Kidney glomerular epithelial cell (primary cell): ENCODE measurements at places on chromosomes 2 and 18.

GRCh38 chr2:176419591-176420071, 150.4 kb downstream of the MTX2 start:
- no peak for DNase-seq

DNA sequence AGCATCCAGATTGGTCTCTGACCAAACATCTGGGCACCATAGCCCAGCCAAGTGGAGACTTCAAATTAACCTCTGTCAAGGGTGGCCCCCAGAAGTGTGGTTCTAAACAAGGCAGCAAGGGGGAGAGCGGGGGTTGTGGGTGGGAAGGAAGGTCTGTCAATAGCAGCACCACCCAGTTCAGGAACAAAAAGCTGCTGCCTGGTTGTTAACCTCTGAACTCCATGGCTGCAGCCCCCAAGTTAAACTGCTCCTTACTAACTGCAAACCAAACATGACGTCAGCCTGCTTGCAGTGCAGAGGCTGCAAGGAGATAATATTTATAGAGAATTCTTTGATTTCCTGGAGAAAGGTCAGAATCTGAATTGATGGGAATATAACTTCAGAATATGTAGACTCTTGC, 76.5 kb downstream of the ARL4C start:
- no peak for DNase-seq

- no peak for DNase-seq
These were observed 48.1 kb upstream of the CNOT11 start for GRCh38 chr2:101204400-101205115.

- peak; percentile 2 for DNase-seq
These were observed 361.2 kb downstream of the FSIP2 start for GRCh38 chr2:186099826-186100225.

DNA sequence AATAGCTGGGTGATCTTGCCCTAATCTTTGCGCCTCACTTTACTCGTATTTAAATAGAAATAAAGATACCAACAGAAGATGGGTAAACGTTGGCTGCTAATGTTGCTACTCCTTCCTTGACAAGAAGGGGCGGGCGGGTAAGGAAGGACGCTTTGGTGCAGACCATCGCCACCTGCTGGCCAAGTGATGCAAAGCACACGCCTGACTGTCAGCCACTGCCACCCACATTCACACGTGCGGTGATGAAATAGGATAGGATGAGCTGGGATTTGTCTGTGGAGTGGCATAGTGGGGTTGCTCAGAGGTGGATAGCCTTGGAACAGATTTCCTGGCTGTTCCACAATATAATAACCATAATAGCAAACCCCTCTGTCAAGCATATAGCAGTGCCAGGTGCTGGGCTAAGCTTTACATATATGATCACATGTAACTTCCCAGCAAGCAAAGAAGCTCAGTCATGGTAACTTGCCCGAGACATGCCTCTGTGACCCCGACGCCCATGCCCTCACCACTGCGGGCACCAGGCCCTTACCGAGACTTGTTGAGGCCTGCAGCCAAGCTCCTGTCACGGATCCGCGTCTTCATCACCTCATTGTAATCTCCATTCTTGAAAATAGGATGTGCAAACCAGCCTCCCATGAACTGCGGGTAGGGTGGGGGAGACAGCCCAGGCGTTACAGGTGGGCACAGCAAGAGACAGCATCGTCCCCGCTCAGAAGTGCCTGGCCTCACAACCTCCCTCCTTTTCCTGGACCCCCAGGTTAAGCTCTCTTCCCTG, 39.3 kb downstream of the LCT start:
- DNase-seq: peak; percentile 79

DNA sequence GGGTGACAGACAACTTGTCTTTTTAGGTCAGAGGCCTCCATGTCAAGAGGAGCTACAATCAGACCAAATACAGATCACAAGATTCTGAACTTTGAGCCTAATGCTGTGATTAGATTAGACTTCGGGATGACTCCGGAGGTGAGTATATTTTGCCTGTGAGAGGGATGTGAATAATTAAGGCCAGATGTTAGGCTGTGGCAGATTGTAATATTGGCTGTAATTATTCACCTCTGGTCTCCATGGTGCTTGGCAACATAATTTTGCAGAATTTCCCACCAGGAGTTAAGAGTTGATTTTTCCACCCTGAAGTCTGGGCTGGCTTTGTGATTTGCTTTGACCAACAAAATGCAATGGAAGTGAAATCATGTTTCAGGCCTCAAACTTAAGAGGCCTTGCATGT, 108.2 kb upstream of the CWC22 start:
- no peak for DNase-seq

- no peak for DNase-seq
These were observed 497.4 kb downstream of the CMPK2 start for GRCh38 chr2:6368281-6368680.

DNA sequence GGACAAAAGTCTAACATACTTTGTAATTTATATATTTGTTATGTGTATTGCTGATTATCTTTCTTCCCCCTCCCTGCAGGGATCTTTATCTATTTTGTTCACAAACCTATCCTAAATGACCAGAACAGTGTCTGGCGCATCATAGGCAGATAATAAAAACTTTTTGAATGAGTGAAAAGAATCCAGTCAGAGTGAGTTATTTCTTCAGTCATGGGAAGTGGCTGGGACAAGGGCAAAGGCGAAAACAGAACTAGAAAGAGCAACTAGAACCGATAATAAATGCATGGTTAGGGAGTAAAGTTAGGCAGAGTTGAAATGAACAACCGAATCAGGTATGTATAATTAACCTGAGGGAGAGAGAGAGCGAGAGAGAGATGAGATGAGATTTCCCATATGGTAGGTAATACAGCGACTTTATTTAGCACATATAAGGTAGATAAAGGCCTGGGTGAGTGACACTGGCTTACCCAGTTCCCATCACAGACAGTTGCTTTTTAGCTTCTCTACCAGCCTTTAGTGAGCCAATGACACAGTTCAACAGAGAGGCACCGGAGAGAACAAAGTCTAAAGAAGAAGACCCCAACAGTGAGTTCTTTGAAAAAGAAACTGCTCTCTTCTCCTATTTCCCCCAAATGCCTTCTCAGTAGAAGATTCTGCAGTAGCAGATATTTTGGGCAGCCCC, 59.1 kb upstream of the EML4 start:
- no peak for DNase-seq

- DNase-seq: no peak
These were observed 2.4 kb upstream of the CELF4 start for GRCh38 chr18:37567994-37568359.

DNA sequence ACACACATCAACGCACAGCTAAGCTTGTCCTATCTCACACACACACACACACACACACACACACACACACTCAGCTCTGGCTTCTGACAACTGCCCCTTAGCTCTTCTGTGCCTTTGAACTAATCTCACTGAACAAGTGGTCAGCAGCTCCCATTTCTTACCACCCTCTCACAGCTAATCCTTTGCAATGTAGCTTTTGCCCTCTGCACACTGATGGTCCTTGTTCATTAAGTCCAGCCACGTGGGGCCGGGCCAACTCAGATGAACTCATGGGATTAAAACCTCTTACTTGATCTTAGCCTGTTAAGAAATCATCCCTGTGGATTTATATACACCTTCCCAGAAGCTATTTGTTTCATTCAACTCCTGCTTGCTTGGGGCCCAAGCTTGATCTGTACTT, 36.6 kb downstream of the DPYSL5 start:
- no peak for DNase-seq

DNA sequence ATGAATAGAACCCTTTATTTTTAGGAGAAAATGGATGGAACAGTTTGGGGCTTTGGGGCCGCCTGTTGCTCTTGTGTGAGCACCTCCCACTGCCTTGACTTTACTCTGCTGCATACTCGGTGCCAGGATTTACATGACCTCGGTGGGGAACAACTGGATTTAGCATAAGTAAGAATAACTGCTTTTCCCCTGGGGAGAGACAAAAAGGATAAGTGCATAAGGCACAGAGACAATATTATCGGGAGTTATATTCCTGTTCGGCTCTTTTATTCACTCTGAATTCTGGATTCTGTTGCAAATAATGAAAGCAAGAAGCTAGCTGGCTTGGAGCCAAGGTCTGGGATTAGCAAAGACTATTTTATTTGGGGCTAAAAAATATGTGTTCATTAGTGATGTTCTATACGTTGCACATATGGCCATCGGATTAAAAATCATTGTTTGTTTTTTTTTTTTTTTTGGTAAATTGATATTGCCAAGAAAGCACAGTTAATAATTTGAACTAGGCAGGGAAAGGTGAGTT, 69.8 kb downstream of the CYBRD1 start:
- no peak for DNase-seq

DNA sequence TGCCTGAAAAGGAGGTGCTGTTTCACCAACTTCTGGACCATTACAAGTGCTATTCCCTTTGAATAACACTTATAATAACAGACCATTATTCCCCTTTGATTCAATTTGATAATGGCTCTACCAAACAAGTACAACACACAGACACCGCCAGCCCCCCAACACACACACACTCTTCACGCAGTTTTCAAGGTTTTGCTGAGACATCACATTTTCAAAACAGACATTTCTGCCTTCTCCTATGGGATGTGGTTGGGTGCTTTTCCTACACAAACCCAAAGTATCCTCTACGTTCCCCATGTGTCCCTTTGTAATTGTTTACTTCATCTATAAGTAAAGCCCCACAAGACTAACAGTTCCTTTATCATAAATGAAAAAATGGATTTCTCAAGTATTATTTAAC, 229.7 kb downstream of the KCNH7 start:
- DNase-seq: no peak

- DNase-seq: no peak
These were observed 37.9 kb upstream of the GPC1 start for GRCh38 chr2:240397542-240397916.

DNA sequence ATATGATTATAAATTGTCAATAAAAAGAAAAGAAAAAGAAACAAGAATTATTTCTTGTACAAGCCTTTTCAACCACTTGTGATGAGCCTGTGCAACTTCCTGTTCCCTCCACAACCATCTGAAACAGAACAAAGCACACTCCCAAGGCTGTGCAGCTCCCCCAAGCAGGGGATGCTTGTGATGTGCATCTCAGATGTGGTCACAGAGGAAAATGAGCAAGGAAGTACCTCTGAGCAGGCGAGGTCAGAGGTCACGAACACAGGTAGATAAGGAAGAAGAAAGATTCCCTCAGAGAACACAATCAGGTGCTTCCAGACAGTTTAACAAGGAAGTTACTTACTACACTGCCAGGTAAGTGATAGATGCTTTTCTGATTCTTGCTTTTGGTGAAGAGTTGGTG, 274.8 kb upstream of the SLC39A10 start:
- no peak for DNase-seq

DNA sequence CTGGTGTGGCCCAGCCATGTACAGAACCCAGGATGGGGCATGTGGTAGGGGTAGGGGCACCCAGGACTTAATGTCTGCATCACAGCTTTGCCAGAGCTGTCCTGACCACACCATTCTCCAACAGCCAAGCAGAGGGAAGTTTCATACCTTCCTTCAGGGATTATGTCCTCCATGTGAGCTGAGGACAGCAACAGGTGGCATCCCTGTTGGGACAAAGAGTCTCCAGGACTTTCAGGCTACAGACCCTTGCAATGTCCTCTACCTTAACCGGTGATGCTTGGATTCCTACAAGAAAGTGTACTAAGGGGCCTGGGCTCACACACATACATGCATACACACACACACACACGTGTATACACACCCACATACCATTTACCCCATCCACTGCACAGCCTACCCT, 227.0 kb upstream of the SIX2 start:
- no peak for DNase-seq

DNA sequence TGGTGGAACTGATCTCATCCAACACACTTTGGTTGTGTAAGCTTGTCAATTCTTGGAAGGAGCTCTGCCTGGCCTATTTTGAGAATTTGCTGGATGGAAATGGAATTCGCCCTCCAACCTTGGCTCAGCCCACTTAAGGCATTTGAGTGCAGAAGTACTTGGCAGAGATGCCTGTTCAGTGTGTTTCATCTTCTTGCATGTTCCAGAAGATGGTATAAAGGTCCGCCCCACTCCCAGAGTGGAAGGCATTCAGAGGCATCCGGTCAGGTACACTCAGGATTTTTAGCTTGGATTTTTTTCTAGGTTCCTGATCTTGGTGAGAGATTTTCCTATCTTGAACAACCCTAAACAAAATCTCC, 61.3 kb upstream of the TXNDC2 start:
- no peak for DNase-seq

DNA sequence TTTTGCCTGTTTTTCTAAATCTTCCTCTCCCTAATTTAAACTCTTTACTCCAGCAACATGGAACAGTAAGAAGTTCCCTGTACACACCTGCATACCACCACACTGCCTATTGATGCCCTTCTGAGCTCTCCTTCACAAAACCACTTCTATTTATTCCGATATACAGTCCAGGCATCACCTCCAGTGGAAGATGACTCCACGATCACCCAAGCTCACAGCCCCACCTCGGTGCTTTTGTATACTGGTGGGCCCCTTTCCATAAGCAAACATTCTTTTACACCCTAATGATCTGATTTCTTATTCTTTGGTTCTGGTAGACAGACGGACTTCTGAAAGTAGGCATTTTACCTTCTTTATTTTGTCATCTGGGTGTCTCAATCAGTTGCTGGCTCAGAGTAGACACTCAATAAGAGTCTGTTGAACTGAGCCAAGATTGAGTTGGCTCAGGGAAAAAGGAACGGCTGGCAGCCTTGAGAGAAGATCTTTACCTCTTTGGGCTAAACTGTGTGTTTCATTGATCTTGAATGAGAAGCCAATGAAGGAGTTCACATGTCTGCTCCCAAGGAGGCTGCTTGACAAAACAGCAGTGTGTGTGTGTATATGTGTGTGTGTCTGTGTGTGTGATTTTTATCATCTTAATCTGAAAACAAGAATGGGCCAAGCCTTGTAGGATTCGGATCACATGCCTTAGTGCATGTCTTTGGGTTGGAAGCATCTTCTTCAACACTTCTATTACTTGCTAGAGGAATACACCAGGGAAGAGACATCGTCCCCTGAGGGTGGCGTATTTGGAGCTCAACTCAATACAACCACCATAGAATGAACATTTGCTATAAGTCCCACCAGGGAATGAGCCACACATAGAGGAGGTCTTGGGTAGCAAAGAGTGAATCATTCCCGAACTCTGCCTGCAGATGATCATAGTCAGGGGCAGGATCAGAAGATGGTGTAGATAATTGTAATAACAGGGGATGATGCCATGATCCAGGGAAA, 341.8 kb downstream of the CYRIA start:
- DNase-seq: no peak

GRCh38 chr2:33395655-33396249, 80.7 kb upstream of the RASGRP3 start:
- DNase-seq: peak; percentile 23

DNA sequence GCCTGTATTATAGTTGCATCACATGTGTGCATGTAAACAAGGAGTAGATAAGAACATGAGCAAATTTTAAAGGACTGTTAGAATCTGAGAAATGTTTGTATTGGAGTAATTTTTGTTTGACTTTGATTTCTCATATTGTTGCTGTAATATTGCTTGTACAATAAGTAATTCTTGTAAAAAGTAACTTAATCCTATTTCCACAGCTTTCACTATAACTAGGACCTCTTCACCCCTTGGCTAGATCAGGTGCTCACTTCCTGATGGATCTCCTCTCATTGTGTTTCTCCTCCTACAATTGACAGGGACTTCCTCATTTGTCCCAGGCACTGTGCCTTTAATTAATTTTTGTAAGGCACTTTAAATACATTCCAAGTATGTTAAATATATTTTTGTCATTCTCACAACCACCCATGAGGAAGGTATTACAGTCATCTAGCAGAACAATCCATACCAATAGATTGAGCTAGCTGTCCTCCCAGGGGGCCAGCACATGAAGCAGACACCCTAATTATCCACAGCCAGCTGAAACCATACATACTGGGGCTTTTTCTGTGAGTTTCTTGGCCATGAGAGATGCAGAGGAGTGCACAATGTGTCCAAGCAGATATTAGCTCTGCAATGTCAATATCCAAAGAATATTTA, 359.5 kb upstream of the ACVR2A start:
- DNase-seq: no peak
